Retina (tissue), 1 donor: ENCODE measurements at places on chromosomes 7 and 10.
A peak's percentile ranks its signal among the peaks of the same experiment; 100 is the strongest.

GRCh38 chr10:52394246-52394645 lies 80.2 kb downstream of the DKK1 start:
- DNase-seq: no peak

- no peak for DNase-seq
Measured at GRCh38 chr7:48691788-48692187, 232.6 kb upstream of the CDC14C start.

DNA sequence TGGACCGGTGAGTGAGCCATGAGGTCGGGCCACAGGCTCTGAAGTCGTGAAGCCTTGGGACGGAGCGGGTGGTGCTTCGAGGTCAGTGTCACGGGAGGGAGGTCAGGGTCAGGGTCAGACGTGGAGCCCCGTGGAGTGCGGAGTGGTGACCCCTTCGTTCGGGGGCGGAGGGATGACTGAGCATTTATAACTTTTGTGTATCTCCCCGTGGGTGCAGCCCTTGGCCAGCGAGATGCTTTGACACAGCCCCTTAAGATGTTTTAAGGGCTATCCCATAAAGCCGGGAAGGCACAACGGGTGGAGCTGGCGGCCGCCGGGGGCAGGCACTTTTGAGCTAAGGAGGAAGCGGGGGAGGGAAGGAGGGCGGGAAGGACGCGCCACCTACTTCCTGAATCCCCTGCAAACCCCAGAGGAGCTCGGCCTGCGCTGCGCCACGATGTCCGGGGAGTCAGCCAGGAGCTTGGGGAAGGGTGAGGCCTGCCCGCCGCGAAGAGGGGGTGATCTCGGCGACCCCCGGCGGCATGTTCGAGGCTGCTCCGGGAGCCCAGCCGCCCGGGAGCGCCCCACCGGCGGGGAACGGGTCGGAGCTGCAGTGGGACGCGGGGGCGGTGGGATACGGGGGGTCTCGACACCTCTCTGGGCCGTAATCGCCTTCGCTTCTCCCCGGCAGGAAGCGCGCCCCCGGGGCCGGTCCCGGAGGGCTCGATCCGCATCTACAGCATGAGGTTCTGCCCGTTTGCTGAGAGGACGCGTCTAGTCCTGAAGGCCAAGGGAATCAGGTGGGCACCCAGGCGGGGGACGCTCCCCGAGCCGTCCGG lies at the start of gene GSTO1:
TSS of gene GSTO1 (plus strand) at position 400 of the 818 bp plus-strand sequence. CDS start at position 437, 37 bp downstream.
- DNase-seq: peak; percentile 75

GRCh38 chr10:76732306-76732705 lies 905.3 kb downstream of the KCNMA1 start:
- DNase-seq: no peak

DNA sequence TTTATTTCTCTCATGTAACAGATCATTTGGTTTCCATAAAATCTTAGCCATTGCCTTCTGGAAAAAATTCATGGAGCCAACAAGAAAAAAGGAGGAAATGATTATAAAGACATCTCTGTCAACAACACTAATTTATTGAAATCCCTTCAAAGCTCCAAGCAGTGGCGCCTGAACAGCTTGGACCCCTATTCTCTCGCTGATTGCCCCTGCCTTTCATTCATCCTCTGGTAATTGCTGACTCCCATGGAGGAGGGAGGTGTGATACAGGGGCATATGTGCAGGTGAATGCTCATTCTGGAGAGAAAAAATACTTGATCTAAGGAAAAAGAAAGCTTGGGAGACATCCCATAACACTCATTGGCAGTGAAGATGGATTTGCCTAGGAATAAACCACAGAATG lies 345.5 kb downstream of the FGFR2 start:
- DNase-seq: no peak

DNA sequence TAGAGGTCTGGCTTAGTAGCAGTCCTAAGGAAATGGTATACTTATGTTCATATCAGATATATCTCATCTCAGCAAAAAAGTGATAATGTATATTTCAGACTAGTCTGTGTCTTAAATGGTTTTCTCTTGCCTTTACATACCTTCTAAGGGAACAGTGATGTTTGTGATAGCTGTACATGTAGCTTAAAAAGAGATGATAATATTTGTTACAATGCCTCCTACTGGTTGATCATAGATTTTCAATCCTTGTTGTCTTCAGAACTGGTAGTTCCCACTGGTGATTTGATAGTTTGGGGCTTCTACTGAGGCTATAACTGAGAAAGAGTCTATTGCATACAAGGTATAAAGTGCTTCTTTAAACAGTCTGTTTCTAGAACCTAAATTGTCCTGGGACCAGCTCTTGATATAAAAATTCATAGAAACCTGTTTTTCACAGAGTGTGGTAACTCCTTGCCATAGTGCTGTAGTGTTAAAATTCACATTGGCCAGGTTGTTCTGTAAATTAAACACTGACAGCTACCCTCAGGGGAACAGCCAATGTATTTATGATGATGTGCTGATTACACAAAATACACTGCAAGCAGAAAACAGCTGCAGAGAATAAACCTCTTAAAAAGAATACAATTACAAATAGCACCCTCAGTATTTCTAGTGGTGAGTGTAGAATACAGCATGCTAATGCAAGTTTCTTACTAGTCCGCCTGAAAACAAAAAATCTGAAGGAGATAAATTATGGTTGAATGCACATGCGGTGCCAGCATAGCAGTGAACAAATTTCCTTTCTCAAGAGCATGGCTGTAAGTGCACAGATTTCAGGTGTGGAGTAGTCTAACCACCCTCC lies 90.3 kb downstream of the BTRC start:
- DNase-seq: no peak

- no peak for DNase-seq
Measured at GRCh38 chr7:25527665-25528170, 299.4 kb upstream of the NPVF start.

DNA sequence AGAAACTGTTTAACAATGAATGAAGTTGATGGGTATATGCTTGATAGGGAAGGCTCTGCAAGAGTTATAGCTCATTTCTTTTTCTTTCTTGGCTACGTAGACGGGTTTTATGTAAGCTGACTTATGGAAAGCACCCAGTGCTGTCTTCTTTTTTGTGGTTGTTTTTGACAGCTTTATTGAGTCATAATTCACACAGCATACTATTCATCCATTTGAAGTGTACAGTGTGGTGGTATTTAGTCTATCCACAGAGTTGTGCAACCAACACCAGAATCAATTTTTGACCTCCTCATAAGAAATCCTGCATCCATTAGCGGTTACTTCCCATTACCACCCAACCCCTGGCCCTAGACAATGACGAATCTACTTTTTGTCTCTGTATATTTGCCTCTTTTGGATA lies 240.6 kb upstream of the KIAA1217 start:
- no peak for DNase-seq

DNA sequence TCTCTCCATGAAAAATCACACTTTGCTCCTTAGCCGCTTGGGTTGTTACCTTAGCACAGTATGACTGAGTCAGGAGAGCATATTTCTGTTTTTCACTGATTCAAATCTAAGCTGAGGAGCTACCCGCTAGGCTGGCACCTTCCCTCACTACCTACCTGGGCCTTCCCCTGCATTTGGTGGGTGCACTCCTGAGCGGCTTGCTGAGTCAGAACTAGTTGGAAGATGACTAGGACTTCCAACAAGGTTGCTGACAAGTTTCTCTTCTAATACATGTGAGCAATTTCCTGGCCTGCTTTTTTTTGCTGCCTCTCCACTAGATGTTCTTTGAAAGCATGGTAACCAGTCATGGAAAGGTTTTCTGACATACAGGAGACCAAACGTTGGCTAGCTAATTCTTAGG lies 43.8 kb upstream of the SEC61G start:
- no peak for DNase-seq

- DNase-seq: no peak
Measured at GRCh38 chr10:17819836-17820235, 10.7 kb downstream of the MRC1 start.

DNA sequence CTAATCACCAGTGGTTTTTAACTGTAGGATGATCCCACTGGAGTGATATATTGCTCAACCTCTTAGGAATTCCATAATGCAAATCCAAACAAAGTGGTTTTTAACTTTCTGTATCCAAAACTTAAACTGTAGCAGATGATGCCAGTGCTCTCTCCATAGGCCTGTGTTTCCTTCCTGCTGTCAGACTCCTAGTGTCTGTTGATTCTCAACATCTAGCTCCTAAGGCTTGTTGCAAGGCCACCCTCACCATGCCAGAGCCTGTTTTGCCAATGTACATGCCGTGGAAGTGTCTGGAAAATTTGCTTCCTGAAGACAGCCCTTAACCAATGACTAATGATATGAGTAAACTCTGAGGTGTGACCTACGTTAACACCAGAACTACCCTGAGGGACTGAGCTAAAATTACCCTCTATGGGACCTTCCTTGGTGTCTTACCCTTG lies 39.3 kb downstream of the C1GALT1 start:
- no peak for DNase-seq

GRCh38 chr7:32501522-32501921 lies 6.2 kb downstream of the AVL9 start:
- DNase-seq: no peak

GRCh38 chr10:111724121-111724520 lies 459.4 kb downstream of the GPAM start:
- DNase-seq: no peak

DNA sequence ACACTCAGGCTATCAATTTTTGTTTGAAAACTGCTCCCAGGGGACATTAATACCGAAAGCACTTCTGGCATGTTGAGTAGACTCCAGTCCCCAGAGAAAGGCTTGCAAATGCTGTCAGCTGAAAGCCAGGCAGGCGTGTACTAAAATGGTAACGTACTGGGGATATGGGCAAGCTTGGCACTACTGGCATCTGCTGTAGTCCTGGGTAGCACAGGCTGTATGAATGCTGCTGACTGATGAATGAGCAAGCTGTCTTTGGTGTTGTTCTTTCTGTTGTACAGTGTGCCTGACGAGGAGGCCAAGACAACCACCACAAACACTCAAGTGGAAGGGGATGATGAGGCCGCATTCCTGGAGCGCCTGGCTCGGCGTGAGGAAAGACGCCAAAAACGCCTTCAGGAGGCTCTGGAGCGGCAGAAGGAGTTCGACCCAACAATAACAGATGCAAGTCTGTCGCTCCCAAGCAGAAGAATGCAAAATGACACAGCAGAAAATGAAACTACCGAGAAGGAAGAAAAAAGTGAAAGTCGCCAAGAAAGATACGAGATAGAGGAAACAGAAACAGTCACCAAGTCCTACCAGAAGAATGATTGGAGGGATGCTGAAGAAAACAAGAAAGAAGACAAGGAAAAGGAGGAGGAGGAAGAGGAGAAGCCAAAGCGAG lies 53.5 kb upstream of the AGBL3 start:
- no peak for DNase-seq

DNA sequence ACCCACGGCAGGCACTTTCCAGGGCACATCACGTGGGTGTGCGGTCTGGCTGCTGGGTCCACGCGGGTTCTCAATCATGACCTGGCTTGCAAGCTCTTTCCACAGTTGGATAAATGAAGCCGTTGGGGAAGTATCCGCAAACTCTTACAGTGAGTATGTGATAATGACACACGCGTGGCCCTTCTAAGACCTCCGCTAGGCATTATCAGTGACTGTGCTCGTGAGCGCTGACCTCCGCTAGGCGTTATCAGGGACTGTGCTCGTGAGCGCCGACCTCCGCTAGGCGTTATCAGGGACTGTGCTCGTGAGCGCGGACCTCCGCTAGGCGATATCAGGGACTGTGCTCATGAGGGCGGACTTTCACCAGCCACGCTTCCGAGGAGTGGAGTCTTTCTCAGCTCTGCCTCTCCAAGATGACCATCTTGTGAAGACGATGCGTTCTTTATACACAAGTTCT lies 107.0 kb downstream of the WDR37 start:
- no peak for DNase-seq

- no peak for DNase-seq
Measured at GRCh38 chr7:47142867-47143175, 439.1 kb downstream of the TNS3 start.

DNA sequence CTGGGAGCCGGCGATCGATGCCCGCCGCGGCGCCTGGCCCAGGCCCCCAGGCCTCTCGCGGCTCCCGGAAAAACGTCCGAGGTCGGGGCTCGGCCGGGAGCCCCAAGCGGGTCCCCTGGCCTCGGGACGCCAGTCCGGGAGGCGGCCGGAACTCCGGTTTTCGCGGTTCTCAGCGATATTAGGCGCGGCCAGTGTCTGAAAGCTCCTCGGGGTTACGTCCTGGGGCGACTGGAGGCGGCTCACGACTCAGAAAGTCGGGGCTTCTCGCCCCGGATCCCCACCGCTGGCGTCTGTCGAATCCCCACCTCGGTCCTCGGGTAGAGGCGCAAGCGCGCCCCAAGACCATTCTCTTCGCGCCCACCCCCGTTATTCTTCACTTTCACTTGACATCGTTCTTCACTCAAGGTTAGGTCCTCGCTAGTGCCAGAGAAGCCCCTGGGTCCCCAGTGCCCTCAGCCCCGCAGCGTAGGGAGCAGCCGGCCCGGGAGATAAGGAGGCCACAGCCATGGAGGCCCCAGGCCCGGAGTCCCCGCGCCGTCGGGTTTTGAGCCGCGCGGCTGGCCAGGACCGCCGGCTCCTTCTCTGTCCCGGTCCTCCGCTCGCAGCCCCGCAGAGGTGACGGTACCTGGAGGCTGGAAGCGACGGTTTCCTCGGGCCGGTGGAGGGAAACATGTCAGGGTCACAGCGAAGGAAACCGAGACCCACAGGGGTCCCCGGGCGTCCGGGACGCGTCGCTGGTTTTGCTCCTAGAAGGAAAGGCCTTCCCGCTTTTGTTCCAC lies 35.2 kb upstream of the EBLN1 start:
- peak; percentile 88 for DNase-seq

DNA sequence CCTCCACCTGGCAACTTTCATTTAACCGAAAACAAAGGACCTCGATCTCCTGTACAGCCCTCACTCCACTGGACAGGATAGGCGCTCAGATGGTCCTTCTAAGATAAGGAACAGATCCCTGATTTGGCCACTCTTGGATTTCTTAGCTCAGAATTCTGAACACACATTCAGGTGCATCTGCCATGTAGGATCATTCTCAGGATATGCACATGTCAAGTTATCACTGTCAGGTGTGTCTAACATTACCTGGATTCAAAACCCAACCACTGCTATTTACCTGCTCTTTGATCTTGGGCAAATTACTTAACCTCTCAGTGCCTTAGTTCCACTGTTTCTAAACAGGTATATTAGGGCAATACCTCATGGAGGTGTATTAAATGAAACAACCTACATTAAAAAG lies 12.2 kb upstream of the ADD3 start:
- no peak for DNase-seq

GRCh38 chr7:81079746-81080145 lies 160.9 kb upstream of the SEMA3C start:
- DNase-seq: no peak

- DNase-seq: no peak
Measured at GRCh38 chr7:29115130-29115687, 31.1 kb downstream of the CPVL start.

- DNase-seq: no peak
Measured at GRCh38 chr10:96341219-96342182, 17.3 kb downstream of the OPALIN start.

GRCh38 chr7:21071561-21072501 lies 285.1 kb upstream of the SP8 start:
- DNase-seq: peak; percentile 19
